ENCODE measurements at places on chromosomes 7 and 10.

GRCh38 chr7:84912993-84913635, 273.7 kb downstream of the SEMA3D start:
- DNase-seq, result no peak

DNA sequence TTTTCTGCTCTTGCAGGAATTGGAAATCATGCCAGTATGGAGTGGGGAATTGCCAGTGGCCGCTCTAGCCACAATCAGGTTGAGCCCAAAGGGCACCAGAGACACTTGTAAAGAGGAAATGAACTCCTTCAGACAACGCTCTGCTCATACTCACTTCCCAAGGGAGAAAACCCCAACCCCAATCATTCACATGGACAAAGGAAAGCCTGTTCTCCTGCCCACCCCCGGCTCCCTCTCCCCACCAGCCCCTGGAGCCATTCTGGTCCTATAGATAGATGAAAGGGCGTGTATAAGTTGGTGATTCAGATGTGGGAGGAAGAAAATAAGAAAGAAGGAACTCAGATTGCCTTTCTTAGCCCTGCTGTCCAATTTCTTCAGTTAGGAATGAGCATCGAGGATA, 57.4 kb downstream of the GFRA1 start:
- DNase-seq, result no peak

DNA sequence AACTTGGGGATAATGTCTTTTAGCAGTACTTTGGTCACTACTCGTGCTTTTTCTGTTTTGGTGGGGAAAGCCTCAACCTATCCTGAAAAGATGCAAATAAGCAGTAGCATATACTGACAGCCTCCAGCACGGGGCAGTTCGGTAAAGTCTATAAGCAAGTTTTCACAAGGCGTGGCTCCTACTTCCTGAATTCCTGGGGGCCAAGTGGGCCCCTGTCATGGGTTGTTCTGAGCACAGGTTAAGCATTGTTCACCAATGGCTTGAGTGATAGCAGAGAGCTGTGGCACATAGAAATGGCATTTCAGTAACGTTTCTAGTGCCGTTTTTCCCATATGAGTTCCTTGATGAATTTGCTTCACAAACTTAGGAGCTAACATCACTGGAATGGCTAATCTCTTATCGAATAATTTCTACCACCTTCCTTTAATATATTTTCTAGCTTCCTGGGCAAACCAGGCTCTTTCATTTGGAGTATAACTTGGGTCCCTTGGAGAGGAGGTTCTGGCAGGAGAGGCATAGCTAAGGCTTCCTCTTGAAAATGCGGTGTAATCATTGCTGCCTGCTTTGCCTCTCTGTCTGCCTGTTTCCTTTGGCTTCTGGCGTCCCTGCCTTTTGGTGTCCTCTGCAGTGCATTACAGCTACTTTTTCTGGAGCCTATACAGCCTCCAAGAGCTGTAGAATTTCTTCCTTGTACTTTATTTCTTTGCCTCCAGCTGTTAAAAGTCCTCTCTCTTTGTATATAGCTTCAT, 11.7 kb upstream of the ZNF239 start:
- DNase-seq, result no peak

DNA sequence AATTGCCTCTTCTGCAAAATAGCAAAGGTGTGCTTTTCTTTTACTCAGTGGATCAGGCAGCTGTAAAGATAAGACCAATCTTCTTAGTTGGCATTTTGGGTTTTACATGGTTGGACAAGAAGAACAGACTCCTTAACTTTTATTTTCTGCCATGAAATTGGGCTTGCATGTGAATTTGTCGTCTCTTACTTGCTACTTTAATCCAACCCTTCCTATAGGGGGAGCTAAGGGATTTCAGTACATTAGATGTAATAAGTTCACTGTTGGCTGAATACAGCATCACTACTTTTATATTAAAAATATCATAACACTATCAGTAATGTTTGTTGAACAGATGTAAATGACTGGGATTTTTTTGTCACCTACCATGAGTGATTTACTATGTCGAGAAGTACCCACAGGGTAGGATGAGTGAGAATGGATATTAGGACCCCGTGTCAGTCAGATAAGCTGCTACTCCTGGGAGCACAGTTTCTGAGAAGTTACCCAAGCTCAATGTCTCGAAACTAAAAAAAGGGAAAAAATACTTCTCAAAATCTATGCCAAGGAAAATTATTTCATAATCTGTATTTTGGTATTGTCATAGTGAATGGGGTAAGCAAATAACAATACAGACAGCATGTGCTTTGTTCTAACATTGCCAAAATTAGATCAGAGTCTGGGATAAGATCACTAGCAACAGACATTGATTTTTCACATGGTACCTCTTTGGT, 127.4 kb upstream of the AGR3 start:
- no peak for DNase-seq

DNA sequence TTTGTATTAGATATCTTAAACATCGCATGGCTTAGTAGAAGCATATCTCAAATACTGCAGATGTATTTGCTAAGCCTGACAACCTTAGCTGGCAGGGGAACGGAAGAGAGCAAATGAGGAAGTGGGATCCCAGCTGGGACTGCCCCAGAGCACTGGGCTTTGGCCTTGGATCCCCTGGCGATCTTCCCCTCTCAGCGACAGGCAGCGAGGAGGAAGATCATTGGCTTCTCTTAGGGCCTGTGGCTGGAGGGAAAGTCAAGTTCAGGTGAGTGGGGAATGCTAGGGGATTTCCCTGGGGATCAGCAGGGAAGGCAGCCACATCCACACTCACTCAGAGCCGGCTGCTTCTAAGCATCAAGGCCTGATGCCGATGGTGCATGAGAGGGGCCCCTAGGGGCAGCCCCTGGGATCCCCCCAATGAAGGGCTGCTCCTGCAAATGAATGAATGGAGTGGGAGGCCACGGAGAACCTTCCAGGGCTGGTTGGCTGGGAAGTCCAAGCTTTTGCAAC, 42.0 kb downstream of the LYZL2 start:
- no peak for DNase-seq

DNA sequence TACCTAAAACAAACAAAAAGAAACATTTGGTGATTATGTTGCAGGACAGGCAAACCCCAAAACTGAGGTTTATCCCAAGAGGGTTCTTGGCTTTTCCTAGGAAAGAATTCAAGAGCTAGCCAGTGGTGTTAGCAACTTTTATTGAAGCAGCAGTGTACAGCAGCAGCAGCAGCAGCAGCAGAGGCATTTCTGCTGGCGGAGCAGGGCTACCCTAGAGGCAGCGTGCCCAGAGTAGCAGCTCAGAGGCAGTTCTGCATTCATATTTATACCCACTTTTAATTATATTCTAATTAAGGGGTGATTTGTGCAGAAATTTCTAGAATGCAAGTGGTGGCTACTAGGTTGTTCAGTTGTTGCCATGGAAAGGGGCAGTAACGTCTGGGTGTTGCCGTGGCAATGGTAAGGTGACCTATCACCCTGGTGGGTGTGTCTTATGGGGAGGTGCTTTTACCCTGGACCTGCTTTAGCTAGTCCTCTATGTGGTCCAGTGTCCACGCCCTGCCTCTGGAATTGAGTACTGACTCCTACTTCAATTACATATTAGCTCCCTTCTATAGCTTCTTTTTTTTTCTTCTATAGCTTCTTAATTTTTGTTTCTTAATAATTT, 53.9 kb downstream of the VCL start:
- DNase-seq, result no peak

GRCh38 chr10:20858292-20859124, 38.6 kb downstream of the NEBL start:
- DNase-seq, result no peak

GRCh38 chr7:95436407-95436806, 1.6 kb upstream of the PON2 start:
- no peak for DNase-seq

- no peak for DNase-seq
Observed at GRCh38 chr7:70573071-70573661, 558.8 kb upstream of the GALNT17 start.

DNA sequence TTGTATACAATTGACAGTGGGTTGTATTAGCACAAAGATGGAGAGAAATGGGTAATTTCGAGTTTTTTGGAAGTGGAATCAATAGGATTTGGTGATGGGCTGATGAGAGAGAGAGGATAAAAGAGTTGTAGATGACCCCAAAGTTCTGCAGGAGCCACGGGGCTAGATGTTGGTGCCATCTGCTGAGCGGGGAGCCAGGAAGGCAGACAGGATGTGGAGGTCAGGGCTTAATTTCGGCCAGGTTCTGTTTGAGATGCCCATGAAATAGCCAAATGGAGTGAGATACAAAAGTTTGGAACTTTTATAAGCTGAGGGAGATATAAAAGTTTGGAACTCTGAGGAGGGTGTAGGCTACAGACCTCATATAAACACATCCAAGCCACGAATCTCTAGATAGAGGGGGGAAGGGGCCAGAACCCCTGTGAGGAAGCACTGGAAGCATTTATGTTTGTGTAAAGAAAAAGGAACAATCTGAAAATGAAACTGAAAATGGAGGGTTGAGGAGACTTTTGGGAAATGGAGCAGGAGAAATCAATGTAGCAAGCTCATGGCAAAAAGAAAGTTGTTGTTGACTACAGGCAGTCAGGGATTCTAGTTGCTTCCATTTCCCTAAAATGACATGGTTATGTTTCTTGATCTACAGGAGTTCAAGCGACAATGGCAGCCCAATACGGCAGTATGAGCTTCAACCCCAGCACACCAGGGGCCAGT, 2.2 kb downstream of the GIMAP4 start:
- DNase-seq, result no peak

DNA sequence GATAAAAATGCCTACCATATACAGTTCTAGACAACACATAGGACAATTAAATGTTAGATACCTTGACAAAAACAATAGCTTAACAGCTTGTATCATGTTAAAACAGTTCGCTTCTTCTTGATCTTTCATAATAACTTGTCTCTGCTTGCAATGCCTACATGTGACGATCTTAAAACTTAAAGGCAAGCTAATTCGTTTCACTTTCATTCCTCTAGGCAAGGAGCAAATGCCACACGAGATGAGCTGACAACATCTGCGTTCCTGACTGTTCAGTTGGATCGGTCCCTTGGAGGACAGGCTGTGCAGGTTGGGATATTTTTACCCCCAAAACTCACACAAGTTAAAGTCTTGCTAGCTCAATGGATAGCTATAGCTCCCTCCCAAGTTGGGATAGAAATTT, 51.6 kb upstream of the ARL4A start:
- DNase-seq, result no peak

DNA sequence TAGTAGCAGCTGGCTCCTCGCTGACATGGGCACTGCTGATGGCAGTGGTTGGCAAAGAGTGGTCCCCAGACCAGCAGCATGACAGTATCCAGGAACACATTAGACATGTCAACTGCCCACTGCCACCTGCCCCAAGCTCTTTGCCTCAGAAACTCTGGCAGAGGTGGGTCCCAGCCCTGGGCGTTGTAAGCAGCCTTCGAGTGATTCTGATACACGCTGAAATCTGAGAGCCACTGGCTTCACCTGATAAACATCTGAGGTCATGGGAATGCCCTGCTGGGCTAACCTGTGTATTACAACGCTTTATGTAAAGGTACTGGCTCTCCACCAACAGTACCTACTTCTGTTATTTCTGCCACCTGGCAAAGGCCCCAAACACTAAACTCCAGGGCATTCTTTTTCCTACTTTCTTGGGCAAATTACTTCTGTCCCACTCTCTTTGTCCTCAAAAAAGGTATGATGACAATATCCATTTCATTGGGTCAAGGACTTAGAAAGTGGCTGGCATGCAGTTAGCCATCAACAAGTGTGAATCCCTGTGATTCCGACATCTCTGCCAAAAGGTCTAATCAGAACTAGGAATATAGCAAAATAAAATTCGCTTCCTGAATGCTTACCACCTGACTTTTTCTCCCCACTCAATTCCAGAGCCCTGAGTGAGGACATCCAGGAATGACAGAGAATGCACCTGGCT, 9.2 kb downstream of the SGMS1 start:
- DNase-seq, result no peak

GRCh38 chr7:44291066-44291732, 34.2 kb downstream of the CAMK2B start:
- peak; percentile 35 for DNase-seq

GRCh38 chr7:96481796-96482195, 159.9 kb upstream of the SLC25A13 start:
- DNase-seq, result no peak

GRCh38 chr7:45421806-45422205, 152.4 kb upstream of the ADCY1 start:
- DNase-seq, result no peak

DNA sequence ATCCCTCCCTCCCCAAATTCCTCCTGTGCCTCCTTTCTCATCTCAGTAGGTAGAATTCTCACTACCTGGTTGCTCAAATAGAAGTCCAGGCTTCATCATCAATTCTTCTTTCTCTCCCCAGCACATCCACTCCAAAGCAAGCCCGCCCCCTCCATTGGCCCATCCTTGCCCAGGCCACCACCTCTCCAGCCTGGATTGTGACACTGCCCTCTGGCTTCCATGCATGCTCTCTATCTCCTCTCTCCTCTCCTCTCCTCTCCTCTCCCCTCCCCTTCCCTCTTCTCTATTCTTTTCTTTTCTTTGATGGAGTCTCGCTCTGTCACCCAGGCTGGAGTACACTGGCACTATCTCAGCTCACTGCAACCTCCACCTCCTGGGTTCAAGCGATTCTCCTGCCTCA, 144.9 kb downstream of the UBE2H start:
- no peak for DNase-seq

DNA sequence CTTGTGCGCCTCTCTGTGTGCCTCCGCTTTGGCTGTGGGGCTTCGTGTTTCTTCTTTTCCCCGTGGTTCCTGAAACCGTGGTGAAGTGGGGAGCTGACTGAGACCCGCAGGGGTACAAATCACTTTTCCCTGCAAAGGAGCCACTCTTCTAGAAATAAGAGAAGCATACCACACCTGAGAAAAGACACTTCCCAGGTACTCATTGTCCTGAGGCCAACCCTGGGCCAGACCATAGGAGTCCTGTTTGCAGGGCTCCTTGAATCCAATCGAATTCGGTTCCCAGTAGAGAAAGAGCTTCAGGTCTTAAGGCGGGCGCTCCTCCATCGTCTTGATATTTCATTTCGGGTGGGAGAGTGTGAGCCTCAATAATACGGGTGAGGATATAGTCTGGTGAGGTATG, 32.4 kb upstream of the ZNF273 start:
- DNase-seq, result no peak

GRCh38 chr7:55070854-55071253, 52.0 kb downstream of the EGFR start:
- no peak for DNase-seq

DNA sequence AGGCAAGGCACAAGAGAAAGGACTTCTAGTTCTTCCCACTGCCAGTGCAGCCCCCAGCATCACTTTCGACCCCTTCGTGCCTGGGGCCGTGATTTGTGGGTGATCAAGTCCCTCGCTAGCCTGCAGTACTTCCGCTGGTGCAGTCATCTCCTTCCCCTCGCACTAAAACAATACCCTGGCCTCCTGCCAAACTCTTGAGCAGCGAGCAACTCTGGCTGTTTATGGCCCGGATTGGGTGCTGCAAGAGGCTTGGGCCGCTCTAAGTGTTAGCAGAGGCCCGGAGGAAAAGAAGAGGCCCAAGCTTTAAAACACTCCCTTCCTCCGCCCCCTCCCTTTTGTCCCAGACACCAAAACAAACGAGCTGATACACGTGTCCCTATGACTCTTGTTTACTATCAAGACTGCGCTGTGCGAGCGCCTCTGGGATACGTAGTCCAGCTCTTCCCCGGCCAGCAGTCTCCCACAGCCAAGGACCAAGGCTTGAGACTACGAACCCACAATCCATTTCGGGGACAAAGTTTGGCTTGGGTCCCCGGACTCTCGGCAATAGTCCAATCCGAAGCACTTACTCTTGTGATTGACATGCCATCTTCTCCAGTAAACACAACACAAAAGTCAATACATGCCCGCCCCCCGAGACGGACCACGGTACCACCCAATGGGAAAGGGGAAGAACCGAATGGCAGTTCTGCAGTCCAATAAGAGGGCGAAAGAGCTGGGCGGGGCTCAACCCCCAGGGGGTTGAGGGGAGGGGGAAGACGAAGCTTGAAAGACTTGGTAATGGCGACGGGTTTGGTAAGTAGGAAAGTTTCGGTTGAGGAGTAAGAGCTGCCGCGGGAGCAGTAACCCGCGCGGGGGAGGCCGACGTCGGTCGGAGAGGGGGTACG, at the start of gene HBP1:
TSS of gene HBP1 (plus strand) at position 771 of the 887 bp plus-strand sequence. CDS start 10,891 bp downstream, outside the sequence.
- DNase-seq, result peak; percentile 96
